Activated naive CD8-positive, alpha-beta T cell treated with anti-CD3 and anti-CD28 coated beads, Interleukin-2, amount 50 U/mL, for 16 hours (primary cell): ENCODE measurements at places on chromosomes 7 and 10.

DNA sequence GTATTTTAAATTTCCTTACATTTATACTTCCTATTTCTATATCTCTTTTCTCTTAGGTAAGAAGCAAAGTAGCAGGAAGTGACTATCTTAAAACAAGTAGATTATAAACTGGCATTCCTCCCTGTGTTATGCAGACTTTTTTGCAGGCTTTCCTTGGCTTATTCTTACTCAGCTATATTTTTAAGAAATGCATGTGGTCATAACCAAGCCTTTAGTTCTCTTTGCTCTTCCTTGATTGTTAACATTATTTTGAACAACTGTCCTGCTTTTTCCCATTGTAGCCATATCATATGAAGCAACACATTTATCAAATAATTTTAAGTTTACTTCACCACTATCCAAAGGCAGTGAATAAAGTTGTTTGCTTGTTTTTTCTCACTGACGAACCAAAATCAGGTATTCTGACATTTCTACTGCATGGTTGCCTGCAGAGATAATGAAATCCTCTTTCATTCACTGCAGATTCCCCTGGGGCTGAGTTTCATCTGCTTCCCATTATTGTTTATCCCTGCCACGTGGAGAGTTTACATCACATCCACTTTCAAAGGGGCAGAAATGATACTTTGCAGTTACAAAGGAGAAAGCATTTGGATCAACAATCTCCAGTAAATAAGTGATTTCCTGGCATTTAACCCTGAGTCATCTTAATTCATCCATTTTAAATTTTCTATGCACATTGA, 389.9 kb upstream of the SEMA3C start:
- no peak for DNase-seq

DNA sequence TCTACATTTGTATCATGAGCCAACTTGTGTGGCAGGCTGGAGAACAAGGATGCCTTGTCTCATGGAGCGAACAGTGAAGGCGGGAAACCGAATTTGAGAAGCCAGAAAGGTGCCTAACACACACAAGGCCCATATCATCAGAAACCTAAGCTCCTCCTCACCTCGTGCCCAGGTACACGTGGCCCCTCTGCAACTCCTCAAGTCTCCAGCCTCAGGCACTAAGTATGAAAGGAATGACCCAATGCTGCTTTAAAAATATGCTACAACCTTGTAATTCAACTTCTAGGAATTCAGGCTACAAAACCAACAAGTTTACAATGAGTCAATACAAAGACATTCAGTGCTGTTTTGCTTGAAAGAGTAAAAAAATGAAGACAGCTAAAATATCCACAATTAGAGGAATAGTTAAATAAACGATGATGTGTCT, 95.7 kb downstream of the CDK6 start:
- DNase-seq, result no peak

- no peak for DNase-seq
Measured at GRCh38 chr10:85666102-85666501, 700.5 kb downstream of the GRID1 start.

DNA sequence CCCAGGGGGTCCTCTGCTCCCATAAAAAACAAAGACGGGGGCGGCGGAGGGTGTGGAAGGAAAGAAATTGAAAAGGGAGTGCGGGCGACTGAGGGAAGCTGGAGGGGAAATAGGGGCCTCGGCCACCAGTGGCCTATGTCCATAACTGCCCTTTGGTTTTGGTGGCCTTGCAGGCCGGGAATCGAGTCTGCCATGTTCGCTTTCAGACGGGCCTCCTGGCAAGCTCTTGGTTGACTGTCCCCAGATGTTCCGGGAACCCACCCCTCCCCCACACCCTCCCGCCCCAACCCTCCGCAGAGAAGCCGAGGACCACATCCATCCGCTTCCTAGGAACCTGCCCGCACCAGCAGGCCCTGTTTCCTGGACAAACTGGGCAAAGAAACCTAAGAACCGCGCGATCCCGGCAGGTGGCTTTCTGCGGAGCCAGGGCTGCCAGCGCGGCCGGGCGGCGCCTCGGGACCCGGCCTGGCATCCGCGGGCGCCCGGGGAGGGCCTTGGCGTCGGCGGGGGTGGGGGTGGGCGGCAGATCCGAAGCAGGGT, 20.0 kb upstream of the GATA3 start:
- no peak for DNase-seq

DNA sequence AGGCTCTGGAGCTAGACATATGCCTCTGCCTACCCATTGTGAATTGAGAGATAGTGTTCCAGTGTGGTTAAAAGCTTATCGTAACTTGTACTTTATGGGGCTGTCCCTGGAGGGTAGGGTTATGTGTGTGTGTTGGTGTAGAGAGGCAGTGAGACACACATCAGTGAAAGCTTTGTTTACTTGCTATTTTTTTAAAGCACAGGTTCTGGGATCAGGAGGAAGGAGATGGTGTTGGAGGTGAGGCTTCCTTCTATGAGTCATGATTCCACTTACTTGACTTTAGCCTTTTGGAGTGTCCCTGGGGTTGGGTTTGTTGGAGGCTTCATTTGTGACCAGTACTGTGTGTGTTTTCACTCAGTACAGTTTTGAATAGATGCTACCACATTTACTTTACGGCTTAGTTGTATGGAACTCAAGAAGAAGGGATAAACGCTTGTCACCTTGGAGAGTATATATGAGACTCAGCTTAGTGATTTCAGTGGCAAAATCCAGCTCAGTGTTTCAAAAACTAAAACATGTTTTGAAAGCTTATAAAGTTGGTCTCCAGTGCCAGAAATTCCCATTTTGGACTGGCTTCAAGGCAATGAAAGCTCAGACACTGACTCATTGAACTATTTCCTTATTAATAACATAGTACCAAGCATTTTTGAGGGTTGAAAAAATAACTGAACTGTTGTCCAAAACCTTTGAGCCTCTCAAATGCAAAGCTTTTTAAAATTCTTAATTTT, 106.2 kb downstream of the PLXDC2 start:
- no peak for DNase-seq

DNA sequence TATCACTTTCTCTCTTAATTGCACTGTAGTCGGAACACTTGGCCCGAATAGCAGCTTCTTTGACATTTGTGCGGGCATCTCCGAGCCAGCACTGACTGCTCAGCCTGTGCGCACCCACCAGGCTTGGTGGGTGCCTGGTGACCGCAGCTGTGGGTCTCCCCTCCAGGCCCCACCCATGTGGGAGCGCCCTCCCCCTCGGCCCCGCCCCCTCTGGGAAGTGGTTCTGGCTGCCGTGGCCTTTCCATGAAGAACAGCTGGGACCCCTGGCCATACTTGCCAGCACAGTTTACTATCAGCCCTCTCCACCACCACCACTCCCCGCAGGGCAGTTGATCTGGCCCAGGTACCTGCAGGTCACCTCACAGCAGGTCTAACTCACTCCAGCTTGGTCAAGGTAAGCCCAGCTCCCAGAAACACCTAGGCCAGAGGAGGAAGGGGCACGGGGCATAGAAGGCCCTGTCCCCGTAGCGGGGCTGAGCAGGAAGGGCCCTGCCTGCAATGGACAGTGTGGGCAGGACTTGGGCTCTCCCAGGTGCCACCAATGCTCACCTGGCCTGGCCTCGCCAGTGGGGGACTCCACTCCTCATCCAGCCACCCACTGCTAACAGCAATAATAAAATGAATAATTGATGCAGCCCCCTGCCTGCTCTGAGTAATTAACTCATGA, 5.8 kb downstream of the RASGEF1A start:
- DNase-seq, result no peak

GRCh38 chr7:116423499-116423898, 76.0 kb upstream of the CAV2 start:
- DNase-seq, result no peak

GRCh38 chr7:84801396-84801795, 385.5 kb downstream of the SEMA3D start:
- DNase-seq, result no peak

- DNase-seq, result no peak
Measured at GRCh38 chr7:31633467-31633866, 53.5 kb upstream of the PPP1R17 start.

- DNase-seq, result peak; percentile 29
Measured at GRCh38 chr7:149209518-149210269, 14.3 kb downstream of the ZNF282 start.
